LNCaP clone FGC (cell line): ENCODE measurements at places on chromosomes 1 and 21.

- no peak for DNase-seq
Observed at GRCh38 chr1:87077959-87078639, 163.7 kb downstream of the HS2ST1 start.

GRCh38 chr1:203401199-203401877 is 50.4 kb upstream of the FMOD start:
- DNase-seq, result no peak

DNA sequence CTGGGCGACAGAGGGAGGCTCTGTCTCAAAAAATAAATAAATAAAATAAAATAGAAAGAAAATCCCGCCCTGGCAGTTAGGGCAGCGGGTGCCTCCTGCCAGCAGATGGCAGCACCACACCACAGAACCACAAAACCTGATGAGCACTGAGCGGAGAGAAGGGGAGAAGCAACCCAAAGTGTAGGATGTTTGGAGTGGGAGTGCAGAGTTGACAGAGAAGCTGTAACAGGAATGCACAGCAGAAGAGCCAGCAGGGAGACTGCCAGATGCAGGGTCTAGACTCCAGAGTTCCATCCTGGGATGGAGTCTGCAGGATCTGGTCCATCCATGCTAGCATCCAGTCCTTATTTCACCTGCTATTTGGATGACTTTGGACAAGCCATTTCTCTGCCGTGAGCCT is 29.7 kb upstream of the KIRREL1 start:
- DNase-seq, result no peak

DNA sequence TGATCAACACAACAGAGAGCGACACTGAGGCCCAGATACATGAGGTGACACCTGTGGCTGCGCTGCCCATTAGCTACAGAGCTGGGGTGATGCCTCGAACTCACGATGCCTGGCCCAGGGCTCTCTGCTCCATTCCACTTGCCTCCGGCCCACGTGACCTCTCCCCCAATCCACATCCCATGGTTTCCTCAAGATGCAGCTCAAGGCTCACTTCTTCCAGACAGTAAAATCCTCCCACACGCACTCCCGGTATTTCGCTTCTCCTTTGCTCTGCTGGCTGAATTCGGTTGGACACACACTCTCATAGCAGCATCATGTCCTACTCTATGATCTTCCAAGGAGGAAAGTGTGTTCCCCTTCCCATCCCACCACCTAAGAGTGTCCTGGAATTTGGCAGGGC is 672.5 kb downstream of the KIF26B start:
- DNase-seq, result no peak

- DNase-seq, result no peak
Observed at GRCh38 chr1:152941037-152941711, 5.8 kb upstream of the SPRR5 start.

DNA sequence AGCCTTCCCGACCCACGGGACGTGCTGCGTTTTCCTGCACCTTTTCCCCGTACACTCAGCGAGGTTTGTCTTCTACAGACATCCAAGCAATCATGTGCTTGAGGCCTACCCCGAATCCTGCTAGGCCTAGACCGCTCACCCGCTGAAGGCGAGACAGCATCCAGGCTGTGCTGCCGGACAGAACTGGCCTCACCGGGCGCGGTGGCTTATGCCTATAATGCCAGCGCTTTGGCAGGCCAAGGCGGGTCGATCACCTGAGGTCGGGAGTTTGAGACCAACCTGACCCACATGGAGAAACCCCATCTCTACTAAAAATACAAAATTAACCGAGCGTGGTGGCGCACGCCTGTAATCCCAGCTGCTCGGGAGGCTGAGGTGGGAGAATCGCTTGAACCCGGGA is 54.1 kb downstream of the ECE1 start:
- DNase-seq, result no peak

DNA sequence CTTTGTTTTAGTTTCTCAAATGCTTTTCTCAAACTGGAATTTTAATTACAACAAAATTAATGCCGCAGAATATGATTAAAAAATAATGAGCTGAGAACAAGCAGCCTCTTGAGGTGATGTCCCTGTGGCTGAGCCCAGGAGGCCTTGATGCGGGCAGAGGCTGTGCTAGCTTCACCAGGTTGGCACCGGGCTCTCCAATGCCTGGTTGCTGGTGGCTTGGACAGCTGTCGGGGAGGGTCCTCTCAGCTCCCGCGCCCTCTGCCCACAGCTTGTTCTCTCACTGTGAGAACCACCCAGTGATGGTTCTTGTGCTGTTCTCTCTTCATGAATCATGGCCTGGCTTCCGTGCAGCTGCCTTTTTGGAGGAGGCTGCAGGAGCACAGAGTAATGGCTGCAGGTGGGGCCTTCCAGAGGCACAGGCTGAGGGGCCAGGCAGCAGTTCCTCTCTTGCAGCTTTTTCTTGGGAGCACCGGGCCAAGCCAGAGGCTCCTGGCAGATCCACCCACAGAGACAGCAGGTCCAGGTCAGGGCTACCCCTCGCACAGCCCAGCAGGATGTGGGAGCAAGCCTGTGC is 156.3 kb downstream of the PCBP3 start:
- no peak for DNase-seq

DNA sequence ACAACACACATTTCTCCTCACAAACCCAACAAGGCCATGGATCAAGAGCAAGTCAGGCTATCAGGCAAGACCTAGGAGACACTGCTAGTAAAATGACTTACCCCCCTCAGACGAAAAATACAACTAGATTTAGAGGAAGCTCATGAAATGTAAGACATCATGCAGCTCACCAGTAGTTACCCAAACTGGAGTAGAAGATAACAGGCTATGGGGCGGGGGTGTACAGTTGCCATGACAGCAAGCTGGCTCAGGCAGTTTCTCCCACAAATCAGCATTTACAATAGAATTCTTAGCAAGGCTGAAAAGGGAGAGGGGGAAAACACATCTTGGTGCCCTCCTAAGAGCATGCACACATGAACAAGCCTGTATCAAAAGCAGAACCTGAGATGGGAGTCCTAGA is 13.9 kb downstream of the TPM3 start:
- no peak for DNase-seq

- DNase-seq, result no peak
Observed at GRCh38 chr1:222373831-222374602, 173.9 kb downstream of the HHIPL2 start.

DNA sequence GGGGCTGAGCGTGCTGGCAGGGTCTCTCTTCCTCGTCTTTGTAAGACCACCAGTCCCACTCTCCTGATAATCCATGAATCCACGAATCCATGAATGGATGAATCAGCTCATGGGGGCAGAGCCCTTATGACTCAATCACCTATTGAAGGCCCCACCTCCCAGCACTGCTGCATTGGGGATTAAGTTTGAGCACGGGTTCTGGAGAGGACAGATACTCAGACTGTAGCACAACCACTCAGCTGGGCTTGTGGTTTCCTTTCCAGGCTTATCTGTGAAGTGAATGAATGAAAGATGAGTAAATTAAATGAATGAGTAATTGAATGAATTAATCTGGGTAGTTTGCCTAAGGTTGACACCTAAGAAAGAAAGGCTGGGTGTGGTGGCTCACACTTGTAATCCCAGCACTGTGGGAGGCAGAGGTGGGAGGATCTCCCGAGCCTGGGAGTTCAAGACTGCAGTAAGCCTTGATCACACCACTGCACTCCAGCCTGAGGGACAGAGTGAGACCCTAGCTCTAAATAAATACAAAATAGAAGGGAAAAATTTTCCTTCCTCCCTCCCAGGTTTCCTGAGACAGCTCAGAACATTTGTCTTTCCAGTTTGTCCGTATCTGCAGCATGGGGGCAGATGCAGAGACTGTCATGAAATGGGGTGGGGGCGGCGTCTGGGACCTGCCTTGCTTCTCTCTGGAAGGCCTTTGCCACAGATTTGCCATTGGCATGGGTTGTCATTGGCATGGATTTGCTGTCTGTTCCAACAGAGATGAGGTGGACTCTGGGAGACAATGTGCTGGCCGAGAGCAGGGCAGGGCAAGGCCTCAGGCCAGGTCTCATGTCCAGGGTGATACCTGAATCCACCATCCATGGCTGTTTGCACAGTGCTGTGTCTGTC is 187.7 kb upstream of the C1orf174 start:
- no peak for DNase-seq

- DNase-seq, result no peak
Observed at GRCh38 chr1:96536581-96536980, 185.0 kb upstream of the PTBP2 start.
